ENCODE measurements at places on chromosomes 5 and 9.

GRCh38 chr9:90802386-90802985 is 867 bp downstream of the SYK start:
- DNase-seq, result no peak

DNA sequence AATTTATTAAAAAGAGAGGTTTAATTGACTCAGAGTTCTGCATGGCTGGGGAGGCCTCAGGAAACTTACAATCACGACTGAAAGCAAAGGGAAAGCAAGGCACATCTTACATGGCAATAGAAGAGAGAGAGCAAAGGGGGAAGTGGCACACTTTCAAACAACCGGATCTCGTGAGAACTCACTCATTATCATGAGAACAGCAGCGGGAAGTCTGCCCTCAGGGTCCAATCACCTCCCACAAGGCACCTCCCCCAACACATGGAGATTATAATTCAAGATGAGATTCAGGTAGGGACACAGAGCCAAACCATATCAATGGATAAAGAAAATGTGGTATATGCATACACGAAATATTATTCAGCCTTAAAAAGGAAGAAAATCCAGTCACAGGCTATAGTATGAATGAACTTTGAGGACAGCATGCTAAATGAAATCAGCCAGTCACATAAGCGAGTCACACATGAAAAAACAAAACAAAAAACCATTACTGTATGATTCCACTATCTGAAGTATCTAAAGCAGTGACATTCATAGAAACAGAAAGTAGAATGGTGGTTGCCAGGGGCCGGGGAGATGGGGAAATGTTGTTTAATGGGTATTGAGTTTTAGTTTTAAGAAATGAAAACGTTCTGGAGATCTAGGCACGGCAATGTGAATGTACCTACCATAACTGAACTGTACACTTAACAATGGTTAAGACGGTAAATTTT is 83.4 kb upstream of the PCA3 start:
- no peak for DNase-seq

DNA sequence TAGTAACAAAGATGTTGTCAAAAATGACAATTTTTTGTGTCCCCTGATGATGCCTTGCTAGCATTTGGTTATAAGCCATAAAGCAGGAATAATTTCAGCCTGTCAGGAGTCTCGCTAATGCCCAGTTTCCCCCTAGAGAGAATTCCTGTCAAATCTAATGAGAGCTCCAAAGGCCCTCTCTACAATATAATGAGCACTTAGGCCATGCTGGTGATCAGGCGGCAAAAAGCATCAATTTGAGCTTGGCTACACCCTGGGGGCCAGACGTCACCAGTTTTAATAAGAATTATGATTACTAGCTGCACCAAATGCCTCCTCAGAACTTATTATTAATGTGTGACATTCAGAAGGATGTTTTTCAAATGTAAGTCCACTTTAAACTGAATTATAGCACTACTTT is 6.1 kb downstream of the TLE1 start:
- DNase-seq, result no peak

GRCh38 chr9:8179381-8180053 is 379.9 kb upstream of the DMAC1 start:
- no peak for DNase-seq

DNA sequence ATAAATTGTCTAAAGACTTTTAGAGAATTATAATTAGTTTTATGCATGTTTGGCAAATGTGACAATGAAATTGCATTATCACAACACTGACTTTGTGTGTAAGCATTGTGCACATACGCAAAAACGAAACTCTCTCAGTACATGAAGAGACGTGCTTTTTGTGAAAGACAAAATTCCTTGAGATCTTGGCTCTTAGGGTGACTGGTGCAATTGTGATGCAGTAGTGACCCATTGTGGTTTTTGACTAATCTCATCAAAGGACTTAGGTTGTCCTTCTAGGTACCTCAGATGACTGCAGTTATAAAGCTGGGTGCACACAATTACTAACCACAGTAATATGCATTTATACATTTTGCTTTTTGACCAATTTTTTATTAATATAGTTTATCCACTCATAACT is 25.3 kb upstream of the TYRP1 start:
- DNase-seq, result no peak

GRCh38 chr9:114107286-114108001 is 8.4 kb upstream of the KIF12 start:
- DNase-seq, result no peak

- DNase-seq, result no peak
Measured at GRCh38 chr9:37379835-37380234, 42.7 kb upstream of the GRHPR start.

GRCh38 chr5:54171645-54172384 is 138.6 kb downstream of the ARL15 start:
- DNase-seq, result no peak

- DNase-seq, result no peak
Measured at GRCh38 chr9:98864281-98865174, 57.1 kb downstream of the GALNT12 start.

GRCh38 chr5:178625679-178626483 is 969 bp downstream of the CLK4 start:
- DNase-seq, result no peak

DNA sequence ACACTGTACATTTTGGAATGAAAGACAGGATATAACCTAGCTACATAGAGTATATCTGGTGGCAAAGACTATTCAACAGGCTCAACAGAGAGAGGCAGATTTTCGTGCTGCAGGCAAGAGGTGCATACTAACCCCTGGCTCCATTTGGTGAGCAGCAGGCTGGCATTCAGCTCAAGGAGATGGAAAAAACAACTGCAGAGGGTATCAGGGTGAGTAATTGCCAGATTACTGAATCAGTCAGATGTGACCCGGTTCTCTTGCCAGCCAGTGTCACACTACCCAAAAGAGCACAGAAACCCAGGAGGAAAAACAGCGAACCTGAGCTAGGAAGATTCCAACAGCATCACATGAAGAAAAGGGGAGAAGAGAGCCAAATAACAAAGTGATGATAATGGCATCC is 130.4 kb upstream of the PRLR start:
- no peak for DNase-seq

- DNase-seq, result no peak
Measured at GRCh38 chr5:87421307-87421706, 8.6 kb upstream of the CCNH start.

DNA sequence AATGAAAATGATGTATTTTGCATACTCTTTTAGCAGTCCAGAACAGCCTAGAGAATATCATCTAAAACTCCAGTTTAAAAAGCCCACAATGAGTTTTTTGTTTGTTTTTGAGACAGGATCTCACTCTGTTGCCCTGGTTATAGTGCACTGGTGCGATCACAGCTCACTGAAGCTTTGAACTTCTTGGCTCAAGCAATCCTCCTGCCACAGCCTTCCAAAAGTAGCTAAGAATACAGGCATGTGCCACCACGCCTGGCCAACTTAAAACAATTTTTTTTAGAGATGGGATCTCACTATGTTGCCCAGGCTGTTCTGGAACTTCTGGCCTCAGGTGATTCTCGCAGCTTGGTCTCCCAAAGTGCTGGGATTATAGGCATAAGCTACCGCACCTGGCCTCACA is 175.7 kb downstream of the FBN2 start:
- no peak for DNase-seq

- DNase-seq, result peak; percentile 15
Measured at GRCh38 chr9:136312436-136312835, 8.5 kb upstream of the CCDC187 start.

DNA sequence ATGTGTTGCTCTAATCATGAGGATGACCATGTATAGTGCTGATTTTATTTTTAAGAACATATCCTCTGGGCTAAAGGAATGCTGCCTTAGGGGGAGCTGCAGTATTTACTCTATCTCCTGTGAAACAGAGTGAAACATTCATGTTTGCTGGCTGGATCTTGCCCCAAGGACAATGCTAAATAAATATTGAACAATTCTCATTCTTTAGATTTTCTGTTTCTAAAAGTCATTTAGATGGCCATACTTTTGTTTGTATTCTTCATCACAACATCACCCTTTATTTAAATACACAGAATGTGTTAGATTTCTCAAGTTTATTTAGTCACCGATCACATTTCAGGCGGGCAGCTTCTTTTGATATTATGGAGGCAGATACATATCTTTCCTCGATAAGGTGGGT is 103.3 kb downstream of the ARHGEF28 start:
- DNase-seq, result no peak

GRCh38 chr9:96382839-96383164 is 709 bp downstream of the SLC35D2 start:
- no peak for DNase-seq

DNA sequence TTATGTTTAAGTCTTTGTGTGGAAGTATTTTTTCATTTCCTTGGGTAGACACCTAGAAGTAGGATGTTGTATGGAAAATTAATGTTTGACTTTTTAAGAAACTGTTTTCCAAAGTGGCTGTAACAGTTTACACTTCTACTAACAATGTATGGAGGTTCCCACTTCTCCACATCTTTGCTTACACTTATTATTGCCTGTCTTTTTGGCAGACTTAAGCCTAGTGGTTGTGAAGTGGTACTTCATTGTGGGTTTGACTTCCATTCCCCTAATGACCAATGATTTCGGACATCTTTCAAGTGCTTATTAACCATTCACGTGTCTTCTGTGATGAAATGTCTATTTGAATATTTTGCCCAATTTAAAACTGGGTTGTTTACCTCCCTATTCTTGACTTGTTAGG is 91.5 kb upstream of the CDKN2B start:
- DNase-seq, result no peak

DNA sequence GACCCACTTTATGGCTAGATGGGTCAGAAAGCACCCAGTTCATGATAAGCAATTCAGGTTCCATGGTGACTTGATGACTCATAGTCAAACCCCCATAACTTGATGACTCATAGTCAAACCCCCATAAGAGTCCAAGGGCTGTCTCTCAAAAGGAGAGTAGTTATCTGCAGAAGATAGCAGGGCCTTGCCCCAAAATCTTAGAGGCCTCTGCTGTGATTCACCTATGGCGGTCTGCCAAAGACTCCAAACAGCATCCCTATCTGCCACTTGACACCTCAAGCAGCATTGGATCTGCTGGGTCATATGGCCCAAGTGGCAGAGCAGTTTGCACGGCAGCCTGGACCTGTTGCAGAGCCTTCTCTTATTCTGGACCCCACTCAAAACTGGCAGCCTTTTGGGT is 395.2 kb upstream of the KIF2A start:
- DNase-seq, result no peak

- no peak for DNase-seq
Measured at GRCh38 chr5:96816991-96817390, 9.2 kb upstream of the ERAP1 start.

Measured in nucleus accumbens (tissue), 56 donors.